Stimulated activated naive CD8-positive, alpha-beta T cell treated with anti-CD3 and anti-CD28 coated beads, Interleukin-15, amount 100 ng/mL, for 72 hours (primary cell): ENCODE measurements at places on chromosomes 2 and 18.

DNA sequence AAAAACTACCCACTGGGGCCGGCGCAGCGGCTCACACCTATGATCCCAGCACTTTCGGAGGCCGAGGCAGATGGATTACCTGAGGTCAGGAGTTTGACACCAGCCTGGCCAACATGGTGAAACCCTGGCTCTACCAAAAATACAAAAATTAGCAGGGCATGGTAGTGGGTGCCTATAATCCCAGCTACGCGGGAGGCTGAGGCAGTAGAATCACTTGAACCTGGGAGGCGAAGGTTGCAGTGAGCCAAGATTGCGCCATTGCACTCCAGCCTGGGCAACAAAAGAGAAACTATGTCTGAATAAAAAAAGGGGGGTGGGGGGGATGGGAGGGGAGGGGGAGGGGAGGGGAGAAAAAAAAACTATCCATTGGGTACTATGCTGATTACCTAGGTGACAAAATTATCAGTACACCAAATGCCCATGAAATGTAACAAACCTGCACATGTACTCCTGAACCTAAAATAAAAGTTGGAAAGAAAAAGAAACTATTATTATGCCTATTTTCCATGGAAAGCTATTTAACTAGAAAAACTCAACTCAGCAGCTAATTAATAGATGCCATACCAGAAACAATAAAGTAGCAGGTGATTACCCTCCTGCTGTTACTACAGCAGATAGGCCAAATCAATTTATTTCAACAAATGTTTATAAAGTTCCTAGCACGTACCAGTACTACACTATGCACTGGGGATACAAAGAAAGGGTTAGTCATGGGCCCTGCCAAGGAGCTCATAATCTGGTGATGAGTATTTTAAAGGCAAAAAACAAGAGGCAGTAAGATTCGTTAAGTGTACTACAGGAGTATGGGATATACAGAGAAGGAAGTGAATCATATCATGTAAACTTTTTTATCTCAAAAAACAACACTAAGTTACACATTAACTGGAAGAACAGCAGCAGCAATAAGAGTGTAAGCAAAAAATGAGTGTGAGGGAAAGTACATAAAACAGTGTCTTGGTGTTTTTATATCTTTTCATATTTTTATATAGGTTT lies 112.8 kb upstream of the SLC39A10 start:
- DNase-seq: no peak

DNA sequence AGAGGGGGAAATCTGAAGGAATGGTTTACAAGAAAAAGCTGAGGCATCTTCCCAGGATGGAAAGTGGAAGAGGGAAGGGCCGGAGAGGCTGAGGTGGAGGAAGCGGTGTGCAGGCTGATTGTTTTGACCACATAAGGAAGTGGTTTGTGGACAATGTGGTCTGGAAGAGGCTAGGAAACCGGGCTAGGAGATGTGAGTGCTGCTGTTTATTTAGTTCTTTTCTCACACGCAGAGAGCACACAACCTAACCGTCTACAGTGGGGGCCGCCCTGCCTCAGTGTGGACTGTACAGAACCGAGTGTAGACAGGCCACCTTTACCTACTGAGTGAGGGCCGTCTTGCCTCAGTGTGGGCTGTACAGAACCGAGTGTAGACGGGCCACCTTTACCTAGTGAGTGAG lies 251.7 kb upstream of the PXDN start:
- DNase-seq: peak; percentile 8

DNA sequence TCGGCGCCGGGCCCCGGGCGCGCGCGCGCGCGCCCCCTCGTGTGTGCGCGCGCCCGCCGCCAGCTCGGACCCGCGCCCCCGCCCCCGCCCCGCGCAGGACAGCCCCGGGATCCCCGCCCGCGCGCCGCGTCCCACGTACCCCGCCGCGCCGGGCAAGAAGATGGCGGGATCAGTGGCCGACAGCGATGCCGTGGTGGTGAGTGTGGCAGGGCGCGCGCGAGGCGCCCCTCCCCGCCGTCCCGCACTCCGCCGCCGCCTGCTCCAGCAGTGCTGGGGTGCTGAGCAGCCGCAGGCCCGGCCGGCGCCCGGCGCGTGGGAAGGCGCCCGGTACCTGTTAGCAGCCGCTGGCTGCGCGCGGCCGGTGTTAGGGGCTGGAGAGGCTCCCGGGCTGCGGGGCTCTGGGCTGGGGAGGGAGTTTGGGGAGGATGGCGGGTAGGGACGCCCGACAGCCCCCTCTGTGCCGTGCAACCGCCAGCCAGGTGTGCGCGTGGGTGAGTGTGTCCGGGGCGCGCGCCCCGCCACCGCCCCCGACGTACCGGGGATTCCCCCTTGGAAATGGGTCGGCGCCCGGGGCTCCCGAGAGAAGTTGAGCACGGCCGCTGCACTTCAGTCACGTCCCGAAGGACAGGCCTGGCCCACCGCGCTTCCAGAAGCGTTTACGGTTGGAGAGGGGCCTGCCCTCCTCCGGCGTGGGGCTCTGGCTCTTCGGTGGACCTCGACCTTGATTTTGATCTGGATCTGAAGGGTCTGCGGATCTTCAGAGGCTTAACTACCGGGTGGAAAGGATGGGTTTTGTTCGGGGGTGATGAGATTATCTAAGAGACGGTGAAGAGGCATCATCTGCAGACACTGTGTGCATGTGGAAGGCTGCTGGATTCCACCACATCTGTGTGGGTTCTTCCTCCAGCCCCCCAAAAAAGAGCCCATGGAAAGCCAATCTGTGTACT lies 697 bp downstream of the LGALSL start:
- DNase-seq: peak; percentile 69

- DNase-seq: no peak
Measured at GRCh38 chr2:173934895-173935294, 30.3 kb downstream of the SP3 start.

DNA sequence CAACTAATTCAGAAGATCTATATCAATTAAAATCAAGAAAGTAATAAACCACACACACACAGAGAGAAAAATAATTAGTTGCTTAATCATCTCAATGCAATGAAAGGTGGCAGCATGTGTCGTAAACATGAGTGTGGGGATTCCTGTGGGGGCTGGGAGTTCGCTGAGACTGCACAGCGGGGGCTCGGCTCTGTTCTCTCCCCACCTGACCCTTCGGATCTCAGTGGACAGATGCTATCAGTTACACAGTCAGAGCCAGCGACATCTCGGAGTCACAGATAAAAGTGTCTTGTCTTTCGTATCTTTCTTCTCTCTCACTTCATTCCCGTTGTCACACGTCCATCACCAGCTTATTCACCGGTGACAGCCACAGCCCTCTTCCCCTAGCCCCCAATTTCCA lies 37.1 kb downstream of the COLEC12 start:
- DNase-seq: no peak

- DNase-seq: no peak
Measured at GRCh38 chr2:67217398-67217797, 179.7 kb upstream of the ETAA1 start.

- DNase-seq: peak; percentile 66
Measured at GRCh38 chr2:191218292-191218898, 26.8 kb upstream of the MYO1B start.

DNA sequence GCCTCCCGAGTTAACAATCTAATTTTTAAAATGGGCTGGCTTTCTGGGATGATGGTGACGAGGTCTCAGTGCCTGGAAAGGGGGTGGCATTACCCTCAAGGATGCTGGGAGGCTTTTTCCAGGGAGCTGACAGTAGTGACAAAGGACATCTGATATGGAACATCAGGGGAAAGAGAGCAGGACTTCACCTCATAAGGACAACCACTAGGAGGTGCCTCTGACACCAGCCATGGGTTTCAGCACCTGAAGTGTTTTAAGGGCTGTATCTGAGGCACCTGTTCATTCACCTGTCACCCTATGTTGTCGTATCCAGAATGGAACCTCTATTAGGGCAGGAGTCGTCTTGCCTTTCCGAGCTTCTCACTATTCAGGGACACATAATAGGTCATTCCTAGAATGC lies 10.8 kb downstream of the IL36B start:
- DNase-seq: no peak

- no peak for DNase-seq
Measured at GRCh38 chr2:222900354-222900753, 39.5 kb downstream of the ACSL3 start.

GRCh38 chr2:187497858-187498463 lies 49.9 kb upstream of the CALCRL start:
- no peak for DNase-seq

DNA sequence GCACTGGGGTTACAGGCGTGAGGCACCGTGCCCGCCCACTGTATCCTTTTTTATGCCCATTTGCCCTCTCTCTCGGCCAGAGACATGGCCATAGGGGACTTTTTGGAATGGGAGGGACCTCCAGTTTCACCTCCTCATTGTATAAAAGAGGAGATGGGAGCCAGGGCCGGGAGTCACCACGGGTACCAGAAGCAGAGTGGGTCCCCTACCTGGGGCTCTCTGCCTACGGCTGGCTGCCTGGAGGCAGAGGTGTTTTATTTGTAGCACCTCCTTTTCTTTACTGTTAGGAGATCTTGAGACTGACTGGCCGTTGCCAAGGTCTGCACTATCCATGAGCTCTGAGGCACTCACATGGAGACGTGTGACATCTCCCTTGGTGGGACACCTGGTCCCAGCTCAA lies 162.8 kb downstream of the LDLRAD4 start:
- no peak for DNase-seq

DNA sequence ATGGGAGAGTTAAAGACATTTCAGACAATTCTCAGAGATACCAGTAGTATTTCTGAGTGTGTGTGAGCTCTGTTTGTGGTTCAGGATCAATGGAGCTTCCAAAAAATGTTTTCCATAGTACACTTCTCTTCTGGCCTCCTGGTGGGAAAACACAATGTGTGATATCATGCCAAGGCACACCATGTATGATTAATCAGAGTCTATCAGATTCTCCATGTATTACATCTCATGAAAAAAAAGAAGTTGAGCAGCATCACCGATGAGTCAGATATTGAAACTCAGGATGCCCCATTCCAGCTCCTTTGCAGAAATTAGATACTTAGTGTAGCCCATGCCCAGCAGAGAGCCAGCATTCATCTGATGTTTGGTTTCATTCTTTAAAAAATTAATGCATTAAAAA lies 620.3 kb upstream of the POU3F3 start:
- DNase-seq: no peak

DNA sequence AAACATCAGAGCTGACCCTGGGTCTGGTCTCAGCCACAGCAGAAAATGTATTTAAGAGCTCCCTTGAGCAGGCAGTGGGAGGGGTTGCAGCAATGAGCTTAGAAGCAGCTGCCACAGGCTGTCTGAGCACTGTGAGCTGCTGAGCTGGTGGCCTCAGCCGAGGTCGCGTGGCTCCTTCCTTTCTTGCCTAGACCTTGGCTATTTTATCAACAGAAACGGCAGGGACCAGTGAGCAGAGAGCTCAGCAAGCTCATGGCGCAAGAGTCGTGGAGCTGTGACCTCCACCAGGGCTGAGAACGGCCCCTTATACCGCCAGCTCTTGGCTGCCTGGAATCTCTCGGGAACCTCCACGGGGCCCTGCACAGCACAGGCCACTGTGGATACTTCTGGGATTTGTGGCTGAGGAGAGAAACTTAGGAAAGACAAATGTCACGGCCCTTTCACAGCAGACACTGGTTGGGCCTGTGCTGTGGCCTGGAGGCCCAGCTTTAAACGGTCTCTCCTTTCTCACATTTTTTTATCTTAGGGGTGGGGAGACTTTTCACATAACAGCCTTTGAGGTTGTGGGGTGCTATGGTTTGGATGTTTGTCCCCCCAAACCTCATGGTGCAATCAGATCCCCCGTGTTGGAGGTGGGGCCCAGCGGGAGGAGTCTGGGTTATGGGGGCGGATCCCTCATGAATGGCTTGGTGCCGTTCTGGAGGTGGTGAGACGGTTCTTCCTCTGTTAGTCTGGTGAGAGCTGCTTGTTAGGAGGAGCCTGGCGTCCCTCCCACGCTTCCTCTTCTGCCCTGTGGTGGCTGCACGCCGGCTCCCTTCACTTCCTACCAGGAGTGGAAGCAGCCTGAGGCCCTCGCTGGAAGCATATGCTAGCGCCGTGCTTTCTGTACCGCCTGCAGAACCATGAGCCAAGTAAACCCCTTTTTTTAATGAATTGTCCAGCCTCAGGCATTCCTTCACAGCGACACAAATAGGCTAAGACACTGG lies 1.7 kb downstream of the ALLC start:
- DNase-seq: no peak

- DNase-seq: peak; percentile 58
Measured at GRCh38 chr2:73986085-73986681, 1.5 kb downstream of the TET3 start.
